Non-pigmented ciliary epithelial cell (primary cell): ENCODE measurements at places on chromosomes 16 and 17.
A peak's percentile ranks its signal among the peaks of the same experiment; 100 is the strongest.

GRCh38 chr17:33667052-33667509 lies 374.0 kb upstream of the ASIC2 start:
- DNase-seq = no peak

- no peak for DNase-seq
Measured at GRCh38 chr17:3574231-3574630, 16.6 kb upstream of the TRPV3 start.

- no peak for DNase-seq
Measured at GRCh38 chr17:55536205-55536604, 25.0 kb upstream of the SMIM36 start.

- DNase-seq = no peak
Measured at GRCh38 chr17:35819455-35819854, 10.2 kb downstream of the TAF15 start.

- DNase-seq = no peak
Measured at GRCh38 chr17:42766124-42766523, 5.1 kb downstream of the RAMP2 start.

DNA sequence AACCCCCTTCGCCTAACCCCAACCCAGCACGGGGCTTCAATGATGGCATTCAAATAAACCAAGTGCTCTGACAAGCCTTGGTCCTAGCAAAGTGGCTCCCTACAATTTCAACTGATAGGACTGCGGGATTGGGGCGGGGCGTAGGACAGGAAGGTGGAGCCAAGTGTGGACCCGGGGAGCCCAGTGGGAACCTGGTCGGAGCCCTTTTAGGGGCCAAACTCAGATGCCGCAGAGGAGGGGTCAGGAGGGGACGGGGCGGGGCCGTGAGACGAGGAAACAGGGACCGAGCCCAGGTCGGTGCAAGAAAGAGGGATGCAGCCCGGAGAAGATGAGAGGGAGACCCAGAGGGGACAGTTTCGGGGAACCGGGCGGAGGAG lies 13.2 kb upstream of the CDIPT start:
- no peak for DNase-seq

GRCh38 chr16:56964243-56965148 lies 2.7 kb downstream of the CETP start:
- peak; percentile 46 for DNase-seq

DNA sequence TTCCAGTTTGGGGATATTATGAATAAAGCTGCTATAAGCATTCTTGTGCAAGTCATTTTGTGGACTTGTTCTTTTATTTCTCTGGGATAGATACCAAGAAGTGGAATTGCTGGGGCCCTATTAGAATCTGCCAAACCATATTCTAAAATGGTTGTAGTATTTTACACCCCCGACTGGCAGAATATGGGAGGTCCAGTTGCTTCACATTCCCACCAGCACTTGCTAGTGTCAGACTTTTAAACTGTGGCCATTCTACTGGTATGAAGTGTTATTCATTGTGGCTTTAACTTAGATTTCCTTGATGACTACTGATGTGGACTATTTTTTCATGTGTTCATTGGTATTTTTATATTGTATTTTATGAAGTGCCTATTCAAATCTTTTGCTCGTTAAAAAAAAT lies 18.1 kb upstream of the NUP93 start:
- DNase-seq = no peak

DNA sequence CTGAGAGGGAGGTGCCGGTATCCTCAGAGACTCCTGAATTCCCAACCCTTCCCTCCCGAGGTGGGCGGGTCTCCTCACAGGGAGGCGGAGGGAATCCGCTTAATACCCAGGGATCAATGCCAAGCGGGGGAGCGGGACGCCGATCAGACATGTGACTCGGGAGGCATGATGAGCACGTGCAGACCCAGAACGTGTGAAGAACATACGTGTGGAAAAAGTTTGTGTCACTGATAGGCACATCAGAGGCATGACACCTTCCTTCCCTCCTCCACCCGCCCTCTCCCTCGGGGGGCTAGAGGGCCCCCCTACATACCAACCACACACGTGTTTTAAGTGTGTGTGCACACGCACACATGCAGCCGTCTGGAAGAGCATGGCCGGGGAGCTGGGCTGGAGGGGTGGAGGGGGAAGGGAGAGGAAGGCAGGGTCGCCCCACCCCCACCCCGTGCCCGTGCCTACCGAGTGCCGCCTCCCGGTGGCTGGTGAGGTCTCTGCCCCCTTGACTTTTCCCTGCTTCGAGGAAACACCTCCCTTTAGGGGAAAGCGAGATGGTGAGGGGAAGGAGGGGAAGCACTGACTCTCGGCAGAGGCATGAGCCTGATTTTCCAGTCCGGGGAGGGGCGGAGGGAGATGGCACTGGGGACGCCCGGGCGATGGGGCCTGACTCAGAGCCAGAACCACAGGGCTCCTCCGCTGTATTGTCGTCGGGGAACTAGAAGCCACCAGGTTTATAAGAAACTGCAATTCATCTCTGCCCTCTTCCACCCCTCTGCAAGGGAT lies 12.1 kb upstream of the TBX21 start:
- DNase-seq = no peak

DNA sequence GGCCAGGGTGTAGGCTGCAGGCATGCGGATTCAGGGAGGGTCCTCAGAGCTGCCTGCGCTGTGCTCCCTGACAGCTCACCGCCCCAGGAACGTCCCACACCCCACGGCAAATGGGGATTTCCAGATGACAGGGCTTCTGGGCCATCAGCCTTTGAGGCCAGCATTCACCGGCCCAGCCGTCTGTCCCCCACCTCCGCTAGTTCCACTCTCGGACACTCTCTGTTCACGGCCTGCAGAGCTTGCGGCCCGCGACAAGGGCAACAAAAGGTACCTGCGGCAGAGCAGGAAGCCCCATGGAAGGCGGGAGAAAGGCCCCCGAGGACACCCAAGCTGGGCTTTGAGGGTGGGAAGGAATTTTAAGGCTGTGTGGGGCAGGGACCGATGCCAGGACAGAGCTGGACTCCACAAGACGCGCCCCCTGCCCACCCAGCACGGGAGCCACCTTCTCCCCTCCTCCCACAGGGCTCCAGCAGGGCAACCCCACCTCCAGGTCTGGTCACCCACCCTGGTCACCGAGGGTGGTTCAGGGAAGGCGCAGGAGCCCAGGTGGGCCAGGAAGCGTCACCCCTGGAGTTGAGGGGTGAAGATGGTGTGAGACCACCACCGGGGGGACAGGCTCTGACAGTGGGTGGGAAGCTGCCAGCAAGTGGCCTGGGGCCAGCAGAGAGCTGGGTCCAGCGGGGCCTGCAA lies 5.6 kb upstream of the CYBA start:
- no peak for DNase-seq

DNA sequence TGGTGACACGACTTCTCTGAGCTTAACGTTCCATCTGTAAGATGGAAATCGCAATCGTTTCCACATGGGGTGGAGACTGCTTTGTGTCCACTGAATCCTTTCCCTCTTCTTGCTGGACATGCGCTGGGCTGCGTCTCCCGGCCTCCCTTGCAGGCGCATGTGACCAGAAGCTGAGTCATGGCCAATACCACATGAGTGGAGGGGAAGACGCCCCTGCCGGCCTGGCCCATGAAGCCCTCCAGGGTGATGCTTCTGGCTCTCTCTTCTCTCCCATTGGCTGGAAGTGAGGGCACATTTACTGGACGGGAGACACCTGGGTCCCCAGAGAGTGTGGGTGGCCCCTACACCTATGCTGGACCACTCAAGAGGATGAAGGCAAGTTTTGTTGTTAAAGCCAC lies 71.1 kb downstream of the DYNLRB2 start:
- no peak for DNase-seq

- no peak for DNase-seq
Measured at GRCh38 chr16:4182581-4183236, 59.2 kb downstream of the SRL start.

DNA sequence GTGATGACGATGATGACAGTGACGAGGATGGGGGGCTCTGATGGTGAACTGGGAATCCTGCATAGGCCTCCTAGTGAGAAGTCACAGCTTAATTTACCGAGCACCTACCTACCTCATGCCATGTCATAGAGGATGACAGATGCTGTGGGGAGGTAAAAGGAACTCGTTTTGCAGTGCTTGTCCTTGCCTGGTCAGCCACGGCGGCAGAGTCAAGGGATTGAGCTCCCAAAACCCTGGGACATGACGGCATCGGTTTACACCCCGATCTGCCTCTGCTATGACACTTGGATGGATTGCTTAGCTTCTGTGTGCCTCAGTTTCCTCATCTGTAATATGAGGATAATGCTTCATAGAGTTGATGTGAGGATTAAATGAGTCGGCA lies 103.2 kb downstream of the NTN1 start:
- no peak for DNase-seq

GRCh38 chr17:205148-205669 lies 23.8 kb upstream of the DOC2B start:
- no peak for DNase-seq

DNA sequence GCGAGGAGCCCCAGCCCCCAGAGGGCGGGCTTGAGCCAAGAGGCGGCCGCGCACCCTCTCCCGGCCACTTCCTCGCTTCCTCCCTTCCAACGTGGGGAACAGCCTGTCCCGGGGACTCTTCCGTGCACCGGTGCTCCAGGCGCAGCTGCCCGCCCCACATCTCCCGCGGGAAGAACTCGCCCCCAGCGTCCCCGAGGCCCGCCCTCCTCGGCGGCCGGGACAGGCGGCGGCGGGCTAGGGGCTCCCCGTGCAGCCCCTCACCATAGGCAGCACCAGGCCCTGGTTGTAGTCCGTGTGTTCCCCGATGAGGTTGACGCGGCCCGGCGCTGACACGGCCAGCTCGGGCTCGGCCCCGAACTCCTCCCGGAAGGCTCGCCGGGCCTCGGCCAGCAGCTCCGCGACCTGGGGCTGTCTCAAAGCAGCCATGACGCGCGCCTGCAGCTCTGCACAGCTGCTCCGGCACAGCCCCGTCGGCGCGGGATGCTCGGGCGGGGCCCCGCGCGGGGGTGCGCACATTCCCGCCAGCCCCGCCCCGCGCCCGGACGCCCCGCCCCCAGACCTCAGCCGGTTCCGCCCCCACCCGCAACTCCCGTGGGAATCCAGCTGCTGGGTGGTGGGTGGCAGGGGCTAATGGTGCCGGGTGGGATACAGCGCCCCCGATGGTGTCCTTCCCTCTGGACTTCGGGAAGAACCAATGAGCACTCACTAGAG lies at the start of gene GALK1:
GALK1 (minus strand) TSS at position 482 of the 711 bp plus-strand sequence; CDS start at position 426, 56 bp downstream.
- DNase-seq = no peak
